ENCODE measurements at places on chromosomes 7 and 10. TPM values are rescaled to one million over a fixed set of nuclear protein-coding genes. Genes with fewer than 3 reads are reported as not detected.
A peak's percentile ranks its signal among the peaks of the same experiment; 100 is the strongest.

- DNase-seq, result peak; percentile 68
Measured at GRCh38 chr10:13788711-13789447, 202.1 kb downstream of the PRPF18 start.

GRCh38 chr10:132213917-132214316 lies 27.2 kb downstream of the DPYSL4 start:
- DNase-seq, result no peak

GRCh38 chr10:131344747-131345146 lies 33.2 kb upstream of the TCERG1L start:
- DNase-seq, result no peak

DNA sequence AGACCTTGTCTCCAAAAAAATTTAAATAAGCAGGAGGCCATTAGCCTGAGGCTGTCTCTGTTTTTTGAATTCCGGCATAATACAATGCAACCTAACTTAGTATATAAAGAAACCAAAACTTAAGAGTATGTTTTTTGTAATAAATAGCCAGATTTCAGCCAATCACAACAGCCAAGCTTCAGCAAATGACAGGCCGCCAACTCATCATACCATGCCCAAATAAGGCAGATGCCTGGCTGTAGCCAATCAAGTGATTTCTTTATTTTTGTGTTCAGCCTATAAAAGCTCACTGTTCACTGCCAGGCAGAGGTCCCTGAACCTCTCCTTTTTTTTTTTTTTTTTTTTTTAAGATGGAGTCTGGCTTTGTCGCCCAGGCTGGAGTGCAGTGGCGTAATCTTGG lies 12.7 kb upstream of the PURB start:
- no peak for DNase-seq

Gene LIPN
- total RNA-seq, result not detected

DNA sequence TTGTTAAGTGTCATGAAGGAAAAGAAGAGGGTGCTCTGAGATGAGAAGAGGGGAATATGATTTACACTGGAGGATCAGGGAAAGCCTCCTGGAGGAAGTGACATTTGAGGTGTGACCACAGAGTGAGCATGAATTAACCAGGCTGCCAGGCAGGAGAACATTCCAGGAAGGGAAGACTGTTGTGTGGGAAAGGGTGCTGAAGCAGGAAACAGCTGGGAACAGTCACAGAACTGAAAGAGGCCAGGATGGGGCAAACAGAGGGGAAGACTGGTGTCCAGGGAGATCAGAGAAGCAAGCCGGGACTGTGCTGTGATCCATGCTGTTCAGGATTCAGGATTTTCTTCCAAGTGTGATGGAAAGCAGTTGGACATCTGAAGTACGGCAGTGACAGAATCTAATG lies 14.9 kb downstream of the HIPK2 start:
- DNase-seq, result peak; percentile 75

Gene IFIT1B
- total RNA-seq, result not detected

DNA sequence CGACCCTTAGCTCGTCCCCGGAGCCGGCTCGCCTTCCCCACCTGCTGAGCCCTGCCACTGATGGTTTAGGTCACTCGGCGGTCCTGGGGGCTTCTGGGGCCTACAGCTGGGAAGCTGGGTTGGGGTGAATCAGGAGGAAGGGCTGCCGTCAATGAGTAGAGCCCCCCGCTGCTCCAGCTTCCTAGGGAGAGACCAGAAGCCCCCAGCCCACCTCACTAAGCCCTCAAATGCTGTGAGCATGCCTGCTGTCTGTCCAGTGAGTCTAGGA lies 495.6 kb upstream of the FOXK1 start:
- no peak for DNase-seq

GRCh38 chr10:30185341-30185740 lies 126.0 kb upstream of the JCAD start:
- DNase-seq, result no peak

DNA sequence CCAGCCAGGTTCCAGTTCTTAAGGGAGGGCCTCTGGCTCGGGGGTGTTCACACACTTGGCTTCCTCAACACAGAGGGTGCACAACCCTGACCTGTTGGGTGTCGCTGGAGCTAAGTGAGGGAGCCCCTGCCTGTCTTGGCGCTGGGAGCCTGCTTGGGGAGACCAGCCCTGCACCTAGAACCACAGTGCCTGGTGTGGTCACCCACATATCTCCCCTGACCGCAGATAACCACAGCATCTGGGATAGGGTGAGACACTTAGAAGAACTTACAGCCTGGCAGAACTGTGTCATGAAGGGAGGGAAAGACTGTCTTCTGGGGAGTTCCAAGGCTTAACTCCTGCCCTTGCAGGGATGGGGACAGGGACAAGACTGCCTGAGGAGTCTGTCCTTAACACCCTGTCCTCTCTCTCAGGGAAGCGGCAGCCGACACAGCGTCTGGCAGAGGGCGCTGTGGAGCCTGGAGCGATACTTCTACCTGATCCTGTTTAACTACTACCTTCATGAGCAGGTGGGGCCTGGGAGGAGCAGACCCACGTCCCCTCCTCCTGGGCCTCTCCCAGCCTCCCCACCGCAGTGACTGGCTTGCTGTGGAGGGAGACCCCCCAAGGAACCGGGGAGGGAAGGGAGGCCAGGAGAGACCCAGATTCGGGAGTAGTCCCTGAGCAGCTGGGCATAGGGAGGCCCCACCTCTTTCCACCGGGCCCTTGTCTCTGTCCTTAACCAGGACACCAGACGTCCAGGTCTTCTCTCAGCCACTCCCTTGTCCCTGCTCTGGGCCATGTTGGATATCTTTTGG lies 59.0 kb downstream of the PALD1 start:
- DNase-seq, result no peak

GRCh38 chr10:75508239-75508813 lies 76.9 kb downstream of the LRMDA start:
- DNase-seq, result peak; percentile 55

- peak; percentile 42 for DNase-seq
Measured at GRCh38 chr7:6579446-6579845, 2.2 kb downstream of the ZDHHC4 start.

GRCh38 chr10:14569274-14570060 lies 205.2 kb downstream of the FAM107B start:
- no peak for DNase-seq

Gene NEUROD6
- total RNA-seq, result not detected

Data from IMR-90 (cell line).